Posterior vena cava (tissue), 2 donors: ENCODE measurements at places on chromosomes 16 and 17. TPM values are rescaled to one million over a fixed set of nuclear protein-coding genes. Genes with fewer than 3 reads are reported as not detected.

C1QBP gene
- total RNA-seq: 66.4 TPM

RDM1 gene
- not detected for total RNA-seq

FSCN2 gene
- 1.6 TPM for total RNA-seq

DNA sequence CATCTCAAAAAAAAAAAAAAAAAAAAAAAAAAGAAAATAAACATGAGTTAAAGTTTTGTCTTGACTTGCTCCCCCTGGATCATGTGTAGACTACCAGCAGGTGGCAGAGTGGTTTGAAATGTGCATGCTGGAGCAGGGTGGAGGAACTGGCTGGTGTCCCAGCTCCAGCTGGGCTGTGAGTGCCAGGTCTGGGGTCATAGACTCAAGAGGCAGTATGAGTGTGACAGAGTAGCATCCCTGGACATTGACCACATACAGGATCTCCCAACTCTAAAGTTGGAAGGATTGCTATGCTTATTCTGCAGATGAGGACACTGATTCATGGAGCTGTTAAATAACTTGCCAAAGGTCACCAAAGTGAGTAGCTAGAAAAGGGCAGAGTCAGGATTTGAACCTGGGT is 198.0 kb upstream of the MPHOSPH6 start:
- DNase-seq: no peak

DNA sequence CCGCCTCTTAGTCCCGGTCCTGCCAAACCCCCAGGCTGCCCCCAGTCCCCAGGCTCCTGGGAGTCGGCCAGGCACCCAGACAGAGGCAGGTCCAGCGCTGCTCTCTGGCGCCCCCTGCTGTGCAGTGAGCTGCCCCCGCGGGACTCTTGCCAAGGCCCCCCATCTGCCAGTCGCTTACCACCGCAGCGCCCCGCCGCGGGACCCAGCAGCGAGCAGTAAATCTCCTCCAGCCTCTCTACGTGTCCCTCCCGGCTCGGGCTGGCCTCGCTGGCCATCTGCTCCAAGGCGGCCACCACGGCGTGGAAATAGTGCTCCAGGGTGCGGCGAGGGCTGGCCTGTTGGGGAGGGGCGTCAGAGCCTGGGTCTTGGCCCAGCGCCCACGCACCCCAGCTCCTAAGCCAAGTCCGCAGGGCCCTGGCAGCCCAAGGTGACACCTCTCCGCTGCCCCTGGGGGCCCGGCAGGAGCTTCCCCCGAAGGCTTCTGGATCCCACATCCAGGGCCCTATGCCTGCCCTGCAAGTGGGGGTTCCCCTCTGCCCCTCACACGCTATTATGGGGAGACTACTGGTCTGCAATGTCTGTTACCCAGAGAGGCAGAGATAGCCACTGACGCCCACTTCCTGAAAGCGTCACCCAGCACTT is 33.7 kb upstream of the MFSD6L start:
- no peak for DNase-seq

GRCh38 chr16:2341456-2342447 is 1.2 kb upstream of the ABCA3 start:
- no peak for DNase-seq

GRCh38 chr16:80739523-80739922 is 64.9 kb downstream of the CDYL2 start:
- no peak for DNase-seq

- DNase-seq: no peak
These were observed 28.2 kb upstream of the BRD7 start for GRCh38 chr16:50396761-50397535.

DNA sequence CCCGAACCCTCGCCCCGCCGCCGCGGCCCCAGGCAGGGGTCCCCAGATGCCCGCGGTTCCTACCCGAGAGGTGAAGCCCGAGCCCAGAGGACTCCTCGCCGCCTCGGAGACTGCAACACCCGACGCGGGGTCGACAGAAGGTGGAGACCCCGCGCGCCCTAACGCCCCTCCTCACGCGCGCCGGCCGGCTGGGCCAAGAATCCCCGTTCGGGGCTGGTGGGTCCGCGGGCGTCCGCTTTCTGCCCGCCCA is 515 bp downstream of the SUMO2 start:
- peak; percentile 91 for DNase-seq
